ENCODE measurements at places on chromosomes 11 and 22.

DNA sequence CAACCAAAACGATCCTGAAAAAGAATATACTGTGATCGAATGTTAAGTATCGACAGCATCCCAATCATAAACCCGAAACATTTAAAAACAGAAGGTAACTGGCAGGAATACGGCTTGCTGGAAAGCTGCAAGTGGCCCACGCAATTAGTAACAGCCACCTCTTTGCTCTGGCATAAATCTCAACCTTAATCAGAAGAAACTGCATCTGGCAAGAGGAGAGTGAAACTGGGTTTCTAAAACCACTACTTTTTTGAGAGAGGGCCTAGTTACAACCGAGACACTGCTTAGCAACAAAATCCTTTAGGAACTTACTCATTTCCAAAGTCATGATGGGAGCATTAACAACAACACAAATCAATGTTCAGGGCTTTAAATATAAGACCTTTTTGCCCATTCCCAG, 7.9 kb downstream of the NCAPD3 start:
- DNase-seq, result no peak

DNA sequence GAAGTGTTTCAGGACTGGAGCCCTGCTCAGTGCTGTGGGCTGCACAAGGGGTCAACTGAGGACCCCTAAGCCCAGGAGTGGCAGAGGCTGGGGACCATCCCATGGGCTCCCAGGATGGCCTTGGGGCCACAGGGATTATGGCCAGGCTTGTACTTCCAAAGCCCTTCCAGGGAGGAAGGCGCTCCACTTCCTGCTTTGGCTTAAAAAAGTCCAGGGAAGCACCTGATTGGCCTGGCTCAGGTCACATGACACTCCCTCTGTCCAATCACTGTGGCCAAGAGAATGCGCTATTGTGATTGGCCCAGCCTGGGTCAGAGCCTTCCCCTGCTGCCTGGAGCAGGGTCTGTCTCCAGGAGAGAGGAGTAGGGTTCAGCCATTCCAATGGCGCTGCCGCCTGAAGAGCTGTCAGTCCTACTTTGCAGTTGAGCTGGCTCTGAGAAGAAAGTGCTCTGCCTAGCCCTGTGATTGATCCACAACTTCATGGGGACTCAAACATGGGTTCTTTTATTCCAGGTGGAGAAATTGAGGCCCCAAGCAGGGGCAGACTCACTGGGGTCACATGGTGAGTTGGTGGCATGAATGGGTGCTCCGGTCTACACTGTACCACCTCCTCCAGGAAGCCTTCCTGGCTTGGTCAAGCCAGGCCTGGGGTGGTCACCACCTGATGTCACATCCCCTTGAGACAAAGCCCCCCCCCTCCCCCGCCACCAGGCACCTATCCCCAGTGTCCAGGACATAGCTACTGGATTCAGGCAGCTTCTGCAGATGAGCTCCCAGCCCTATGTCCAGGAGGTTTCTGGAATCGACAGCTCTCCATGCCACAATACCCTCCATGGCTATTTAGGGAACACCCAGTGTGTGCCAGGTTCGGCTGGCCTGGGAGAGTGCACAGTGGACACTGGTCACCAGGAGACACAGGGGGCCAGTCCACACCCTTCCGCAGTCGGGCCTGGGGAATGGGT, 48.2 kb downstream of the RTN4R start:
- DNase-seq, result no peak

GRCh38 chr22:44759430-44760310, 7.3 kb downstream of the ARHGAP8 start:
- DNase-seq, result no peak

DNA sequence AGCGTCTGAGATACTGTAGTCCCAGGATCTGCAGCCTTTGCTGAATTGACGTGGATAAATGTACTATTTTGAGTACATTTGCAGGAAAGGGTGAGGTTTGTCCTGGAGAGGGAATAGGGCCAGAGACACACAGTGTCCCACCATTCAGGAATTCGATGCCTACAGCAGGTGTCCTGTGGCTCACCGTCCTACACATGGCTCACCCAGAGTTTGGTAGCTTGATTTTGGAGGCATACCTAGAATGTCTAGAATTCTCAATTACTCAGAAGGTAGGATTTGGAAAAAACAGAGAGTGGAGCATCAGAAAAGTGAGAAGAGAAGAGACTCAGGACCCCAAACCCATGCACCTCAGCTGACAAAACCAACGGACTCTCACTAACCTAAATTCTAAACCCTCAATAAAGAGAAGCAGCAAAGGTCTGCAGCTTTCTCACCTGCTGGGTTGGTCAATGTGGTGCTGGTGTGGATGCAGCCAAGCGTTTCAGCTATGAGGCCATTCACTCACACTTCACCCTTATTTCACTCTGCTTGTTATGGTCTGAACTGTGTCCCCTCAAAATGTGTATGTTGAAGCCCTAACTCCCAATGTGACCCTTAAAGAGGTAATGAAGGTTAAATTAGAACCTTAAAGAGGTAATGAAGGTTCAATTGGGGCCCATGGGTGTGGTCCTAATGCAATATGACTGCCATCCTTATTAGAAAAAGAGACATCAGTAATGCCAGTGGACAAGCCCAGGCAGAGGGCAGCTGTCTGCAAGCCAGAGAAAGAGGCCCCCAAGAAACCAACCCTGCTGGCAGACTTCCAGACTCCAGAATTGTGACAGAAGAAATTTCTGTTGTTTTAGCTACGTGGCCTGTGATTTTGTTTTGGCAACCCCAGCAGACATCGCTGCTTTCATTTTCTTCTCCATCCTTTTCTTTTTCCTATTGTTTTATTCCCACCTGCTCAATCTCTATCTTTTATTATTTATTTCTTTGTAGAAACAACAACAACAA, 187.8 kb downstream of the SNX19 start:
- no peak for DNase-seq

DNA sequence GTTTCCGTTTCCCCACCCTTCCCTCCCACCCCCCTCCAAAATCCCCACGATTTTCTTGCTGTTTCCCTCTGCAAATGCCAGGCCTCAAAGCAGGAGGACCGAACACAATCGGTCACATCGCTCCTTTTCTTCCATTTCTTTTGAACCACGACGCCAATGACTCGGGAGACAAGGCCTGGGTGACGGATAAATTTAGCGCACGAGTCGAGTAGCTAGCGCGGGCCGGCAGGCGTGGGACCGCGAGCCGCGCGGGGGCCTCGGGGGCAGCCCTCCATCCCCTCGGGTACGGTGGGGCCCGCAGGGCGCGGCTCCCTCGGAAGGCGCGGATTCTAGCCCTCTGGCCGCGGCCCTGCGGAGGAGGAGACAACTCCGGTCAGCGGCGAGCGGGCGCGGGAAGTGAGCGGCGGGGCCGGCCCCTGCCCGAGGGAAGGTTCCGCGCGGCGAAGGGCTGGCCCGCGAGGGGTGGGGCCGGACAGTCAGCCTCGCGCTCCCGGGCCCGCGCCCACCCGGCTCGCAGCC, 414 bp downstream of the JOSD1 start:
- no peak for DNase-seq

GRCh38 chr11:125675196-125675595, 5.5 kb downstream of the ACRV1 start:
- DNase-seq, result no peak

DNA sequence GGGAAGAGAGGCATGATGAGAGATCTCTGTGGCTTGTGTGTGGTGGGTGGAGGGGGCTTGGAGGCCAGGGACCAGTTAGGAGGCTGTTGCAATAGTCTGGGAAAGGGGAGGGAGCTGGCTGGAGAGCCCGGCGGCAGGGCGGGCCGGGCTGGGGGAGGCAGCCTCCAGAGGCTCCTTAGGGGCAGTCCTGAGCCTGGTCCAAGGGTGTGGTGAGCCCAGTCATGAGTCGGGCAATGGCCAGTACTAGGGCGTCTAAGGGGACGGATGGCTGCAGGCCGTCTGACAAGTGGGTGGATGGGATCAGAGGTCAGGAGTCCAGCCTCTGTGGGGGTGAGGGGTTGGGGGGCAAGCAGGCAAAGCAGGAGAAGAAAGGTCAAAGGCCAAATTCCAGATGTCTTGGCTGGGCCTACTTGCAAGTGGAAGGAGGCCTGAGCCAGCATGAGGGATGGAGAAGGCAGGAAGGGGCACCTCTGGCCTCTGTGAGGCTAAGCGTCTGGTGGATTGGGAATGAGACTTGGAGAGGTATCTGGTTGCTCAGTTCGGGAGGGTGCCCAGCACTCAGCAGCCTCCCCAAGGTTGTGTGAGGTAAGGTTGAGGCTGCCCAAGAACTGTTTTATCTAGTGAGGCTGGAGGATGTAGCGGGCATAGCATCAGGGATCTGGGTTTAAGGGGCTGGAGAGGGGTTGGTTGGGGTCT, 6.0 kb upstream of the CD248 start:
- no peak for DNase-seq

GRCh38 chr11:45332276-45332934, 46.3 kb upstream of the SYT13 start:
- peak; percentile 66 for DNase-seq

DNA sequence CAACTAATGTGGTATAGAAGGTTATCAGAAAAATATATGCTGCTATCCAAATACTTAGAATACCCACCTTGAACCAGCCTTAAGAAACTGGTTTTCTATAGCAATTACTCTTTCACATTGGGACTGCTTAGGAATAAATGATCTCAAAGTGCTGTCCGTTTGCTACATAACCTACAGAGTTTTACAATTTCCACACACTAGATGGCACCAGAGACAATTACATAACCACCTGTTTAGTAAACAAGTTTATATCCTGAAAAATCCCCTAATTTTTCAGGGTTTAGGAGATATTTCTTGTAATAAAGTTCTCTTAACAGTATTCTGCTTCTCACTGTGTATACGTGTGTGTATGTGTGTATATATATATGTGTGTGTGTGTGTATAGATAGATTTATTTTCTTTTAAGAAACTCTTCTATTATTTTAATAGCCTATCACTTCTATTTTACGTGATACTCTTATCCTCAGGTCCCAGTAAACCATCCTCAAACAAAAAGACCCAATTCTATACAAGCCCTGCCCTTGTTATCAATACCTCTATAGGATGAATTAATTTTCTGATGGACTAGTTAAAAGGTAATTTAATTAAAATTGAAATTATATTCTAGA, 6.7 kb upstream of the OR5I1 start:
- DNase-seq, result peak; percentile 48

DNA sequence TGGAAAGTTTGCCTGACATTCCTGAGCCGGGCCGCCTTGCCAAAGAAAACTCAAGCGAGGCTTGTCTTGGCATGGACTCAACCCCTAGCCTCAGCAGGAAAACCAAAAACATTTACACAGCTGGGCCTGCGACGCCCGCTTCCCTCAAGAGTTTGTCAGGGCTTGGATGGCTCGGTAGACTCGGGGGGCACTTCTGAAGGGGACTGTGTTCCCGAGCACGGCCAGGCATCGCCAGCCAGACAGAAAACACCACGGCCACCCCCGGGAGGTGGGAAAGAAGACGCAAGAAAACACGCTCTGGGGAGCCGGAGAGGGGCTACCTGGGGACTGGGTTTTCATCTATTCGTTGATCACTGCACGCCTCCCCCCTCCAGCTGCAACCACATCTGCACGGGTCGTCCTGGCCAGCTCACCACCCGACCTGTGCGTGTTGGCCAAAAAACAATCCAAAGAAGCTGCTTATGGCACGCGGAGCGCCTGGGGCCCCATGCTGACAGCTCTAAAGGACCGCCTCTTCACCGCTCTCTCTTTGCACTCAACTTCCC, 380.7 kb downstream of the MN1 start:
- DNase-seq, result peak; percentile 90

DNA sequence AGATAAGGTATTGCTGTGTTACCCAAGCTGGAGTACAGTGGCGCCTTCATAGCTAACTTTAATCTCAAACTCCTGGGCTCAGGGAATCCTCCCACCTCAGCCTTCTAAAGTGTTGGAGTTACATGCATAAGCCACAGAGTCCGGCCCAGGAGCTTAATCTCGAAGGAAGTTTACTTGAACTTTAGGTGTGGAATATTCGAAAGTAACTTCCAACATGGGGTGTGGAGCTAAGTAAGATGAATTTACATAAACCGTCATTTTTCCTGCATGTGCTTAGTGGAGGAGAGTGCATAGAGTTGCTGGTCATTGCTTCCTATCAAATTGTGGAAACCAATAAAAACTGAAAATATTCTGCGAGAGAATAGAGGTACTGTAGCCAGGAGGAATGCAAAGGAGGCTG, 1.5 kb downstream of the ATG13 start:
- peak; percentile 20 for DNase-seq

DNA sequence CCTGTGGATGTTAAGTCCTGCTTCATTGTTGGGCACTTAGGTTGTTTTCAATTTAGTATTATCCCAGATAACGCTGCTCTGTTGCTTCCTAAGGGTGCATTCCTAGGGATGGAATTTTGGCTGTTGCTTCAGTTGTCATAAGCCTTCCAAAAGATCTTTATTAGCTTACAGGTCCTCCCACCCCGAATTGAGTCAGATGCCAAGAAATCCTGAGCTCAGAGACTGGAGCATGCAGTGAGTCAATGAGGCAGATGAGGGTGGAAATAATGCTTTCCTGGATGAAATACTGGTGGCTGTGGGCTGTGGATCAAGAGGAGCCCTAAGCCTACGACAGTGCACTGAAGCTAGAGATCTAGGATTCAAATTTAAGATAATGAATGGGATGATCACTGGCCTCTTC, 10.7 kb upstream of the IL18BP start:
- DNase-seq, result peak; percentile 57

- DNase-seq, result no peak
Observed at GRCh38 chr11:69905611-69906452, 86.6 kb upstream of the FGF3 start.

GRCh38 chr11:35367491-35367890, 51.9 kb downstream of the SLC1A2 start:
- DNase-seq, result peak; percentile 94

All from choroid plexus epithelial cell (primary cell).